Cardiac muscle cell (in vitro differentiated cells and primary cell): ENCODE measurements at places on chromosomes 5 and 9. TPM values are rescaled to one million over a fixed set of nuclear protein-coding genes. Genes with fewer than 3 reads are reported as not detected.
A peak's percentile ranks its signal among the peaks of the same experiment; 100 is the strongest.

DNA sequence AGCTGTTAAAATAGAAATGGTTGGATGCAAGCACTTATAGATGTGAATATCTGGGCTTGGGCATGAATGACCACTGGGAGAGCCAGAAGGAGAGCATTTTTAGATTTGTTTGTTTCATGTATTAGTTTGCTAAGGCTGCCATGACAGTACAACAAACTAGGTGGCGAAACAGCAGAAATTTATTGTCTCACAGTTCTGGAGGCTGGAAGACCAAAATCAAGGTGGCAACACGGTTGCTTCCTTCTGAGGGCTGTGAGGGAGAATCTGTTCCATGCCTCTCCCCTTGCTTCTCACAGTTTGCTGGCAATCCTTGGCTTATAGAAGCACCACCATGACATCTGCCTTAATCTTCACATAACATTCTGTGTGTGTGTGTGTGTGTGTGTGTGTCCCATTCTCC is 20.2 kb upstream of the CDC23 start:
- DNase-seq: no peak
- H3K27me3 ChIP-seq: no peaks in the 10 kb centered on the region
- H3K36me3 ChIP-seq: no peaks in the 10 kb centered on the region
- no peak overlapping the region for H3K27ac ChIP-seq
- no peak overlapping the region for H3K4me3 ChIP-seq
- no peaks in the 10 kb centered on the region for H3K4me1 ChIP-seq

- peaks cover 44% of the 10 kb centered on the region for H3K27me3 ChIP-seq
- H3K4me3 ChIP-seq: no peak overlapping the region
- H3K36me3 ChIP-seq: no peaks in the 10 kb centered on the region
- no peak overlapping the region for H3K27ac ChIP-seq
Measured at GRCh38 chr9:84101964-84102632, 121.5 kb downstream of the RMI1 start.

- no peaks in the 10 kb centered on the region for H3K36me3 ChIP-seq
- no peaks in the 10 kb centered on the region for H3K4me1 ChIP-seq
- peaks cover 12% of the 10 kb centered on the region for H3K27me3 ChIP-seq
- no peak overlapping the region for H3K4me3 ChIP-seq
Measured at GRCh38 chr9:36924071-36924470, 110.0 kb downstream of the PAX5 start.

DNA sequence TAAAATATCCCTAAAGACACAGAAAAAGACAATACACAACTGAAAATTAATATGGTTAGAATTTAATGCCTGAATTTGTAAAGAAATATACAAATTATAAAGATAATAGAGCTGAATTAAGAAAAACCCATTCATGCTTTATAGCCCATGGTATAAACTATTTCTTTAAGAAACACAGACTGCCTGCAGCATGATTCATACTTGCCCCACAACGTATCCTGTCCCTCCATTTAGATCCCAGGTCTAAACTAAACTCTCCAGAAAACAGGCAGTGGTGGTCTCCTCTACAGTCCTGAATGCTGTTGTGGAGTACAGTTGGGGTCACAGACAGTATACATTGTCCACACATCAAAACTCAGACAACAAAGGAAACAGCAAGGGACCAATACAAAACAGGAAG is 24.8 kb downstream of the IL6ST start:
- H3K27ac ChIP-seq: no peak overlapping the region
- DNase-seq: peak; percentile 35
- H3K4me3 ChIP-seq: no peak overlapping the region
- no peaks in the 10 kb centered on the region for H3K27me3 ChIP-seq
- no peaks in the 10 kb centered on the region for H3K4me1 ChIP-seq

GRCh38 chr9:110213413-110214044 is 5.6 kb upstream of the C9orf152 start:
- H3K27ac ChIP-seq: no peak overlapping the region
- no peaks in the 10 kb centered on the region for H3K36me3 ChIP-seq
- H3K4me3 ChIP-seq: no peak overlapping the region
- DNase-seq: no peak

- DNase-seq: no peak
- H3K27ac ChIP-seq: no peak overlapping the region
- no peaks in the 10 kb centered on the region for H3K4me1 ChIP-seq
- no peaks in the 10 kb centered on the region for H3K27me3 ChIP-seq
Measured at GRCh38 chr5:30874241-30875034, 319.0 kb upstream of the CDH6 start.

DNA sequence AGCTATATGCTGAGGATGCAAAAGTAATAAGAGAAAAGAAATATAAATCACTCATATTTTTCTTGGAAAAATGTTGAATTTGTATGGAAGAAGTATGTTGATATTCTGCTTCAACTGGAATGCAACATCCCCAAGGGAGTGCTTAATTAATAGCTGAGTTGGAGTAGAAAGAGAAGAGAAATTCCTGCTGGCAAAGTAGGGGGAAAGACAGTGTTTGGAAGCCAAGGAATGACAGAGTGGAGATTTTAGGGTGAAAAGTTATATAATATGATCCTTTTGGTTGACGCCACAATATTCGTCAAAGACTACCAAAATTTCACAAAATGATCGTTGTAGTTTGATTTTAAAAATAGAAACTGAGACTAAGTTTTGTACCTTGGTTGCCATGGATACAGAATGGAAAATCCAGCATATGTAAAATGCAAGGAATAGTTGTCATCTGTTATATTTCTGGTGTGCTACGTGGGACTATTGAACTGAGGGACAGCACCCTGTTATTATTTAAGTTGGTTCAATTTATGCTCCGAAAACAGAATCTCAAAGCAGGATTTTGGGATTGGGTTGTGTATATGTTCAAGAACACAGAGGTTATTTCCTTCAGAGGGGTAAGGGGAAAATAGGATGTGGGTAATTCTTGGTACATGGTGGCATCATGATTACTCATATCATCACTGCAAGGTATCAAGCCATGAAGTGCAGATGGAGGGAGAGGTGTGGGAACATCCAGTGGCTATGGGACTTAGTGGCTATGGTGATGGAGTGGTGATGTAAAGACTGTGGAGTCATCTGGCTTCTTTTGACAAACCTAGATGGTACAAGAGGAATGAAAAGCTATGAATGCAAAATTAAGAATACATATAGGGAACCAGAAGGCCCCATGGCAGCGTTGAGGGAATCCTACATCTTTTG is 61.0 kb downstream of the SUB1 start:
- no peaks in the 10 kb centered on the region for H3K27me3 ChIP-seq
- H3K4me3 ChIP-seq: no peak overlapping the region
- no peaks in the 10 kb centered on the region for H3K4me1 ChIP-seq
- no peak for DNase-seq
- H3K36me3 ChIP-seq: no peaks in the 10 kb centered on the region
- no peak overlapping the region for H3K27ac ChIP-seq

GRCh38 chr5:100864931-100865330 is 38.2 kb downstream of the ST8SIA4 start:
- no peak overlapping the region for H3K4me3 ChIP-seq
- no peaks in the 10 kb centered on the region for H3K4me1 ChIP-seq
- H3K36me3 ChIP-seq: no peaks in the 10 kb centered on the region
- no peak overlapping the region for H3K27ac ChIP-seq
- H3K27me3 ChIP-seq: no peaks in the 10 kb centered on the region
- DNase-seq: no peak

DNA sequence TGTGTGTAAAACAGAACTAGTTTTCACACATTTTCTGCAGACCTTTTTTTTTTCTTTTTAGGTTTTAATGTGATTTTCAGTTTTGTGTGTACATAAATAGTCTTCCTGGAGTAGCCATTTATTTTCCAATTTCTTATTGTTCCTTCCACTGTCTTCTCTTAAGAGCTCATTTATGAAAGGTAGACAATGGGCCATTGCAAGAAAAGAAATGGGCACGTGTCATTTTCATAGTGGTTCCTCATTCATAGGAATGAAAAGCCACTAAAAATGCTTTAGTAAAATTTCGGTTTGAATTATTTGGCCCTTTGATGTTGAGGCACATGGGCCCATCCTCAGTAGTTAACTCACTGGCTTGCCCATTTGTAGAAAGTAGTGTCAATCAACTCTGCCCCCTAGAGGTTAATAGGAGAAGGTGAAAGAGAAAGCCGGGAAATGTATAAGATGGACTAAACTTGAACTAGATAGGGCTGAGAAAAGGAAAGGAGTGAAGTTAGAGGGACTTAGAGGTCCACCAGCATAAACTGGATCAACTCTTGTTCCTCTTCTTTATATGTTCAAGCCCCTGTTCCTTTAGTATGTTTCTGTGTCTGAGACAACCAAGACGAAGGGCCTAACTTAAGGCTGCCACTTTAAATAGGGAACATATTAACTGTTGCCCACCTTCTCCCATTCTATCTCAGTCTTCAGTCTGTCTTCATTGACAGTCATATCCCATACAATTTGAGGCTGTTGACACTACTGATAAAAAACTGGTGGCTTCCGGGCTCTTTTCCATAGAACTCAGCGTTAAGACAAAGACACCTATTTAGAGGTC is 72.6 kb downstream of the SMARCA2 start:
- peaks cover 2% of the 10 kb centered on the region for H3K36me3 ChIP-seq
- H3K4me3 ChIP-seq: no peak overlapping the region
- H3K4me1 ChIP-seq: no peaks in the 10 kb centered on the region
- H3K27me3 ChIP-seq: no peaks in the 10 kb centered on the region
- H3K27ac ChIP-seq: no peak overlapping the region
- peak; percentile 36 for DNase-seq

- H3K36me3 ChIP-seq: no peaks in the 10 kb centered on the region
- no peaks in the 10 kb centered on the region for H3K27me3 ChIP-seq
- DNase-seq: no peak
Measured at GRCh38 chr5:129748913-129749880, 1.3 kb downstream of the MINAR2 start.

DNA sequence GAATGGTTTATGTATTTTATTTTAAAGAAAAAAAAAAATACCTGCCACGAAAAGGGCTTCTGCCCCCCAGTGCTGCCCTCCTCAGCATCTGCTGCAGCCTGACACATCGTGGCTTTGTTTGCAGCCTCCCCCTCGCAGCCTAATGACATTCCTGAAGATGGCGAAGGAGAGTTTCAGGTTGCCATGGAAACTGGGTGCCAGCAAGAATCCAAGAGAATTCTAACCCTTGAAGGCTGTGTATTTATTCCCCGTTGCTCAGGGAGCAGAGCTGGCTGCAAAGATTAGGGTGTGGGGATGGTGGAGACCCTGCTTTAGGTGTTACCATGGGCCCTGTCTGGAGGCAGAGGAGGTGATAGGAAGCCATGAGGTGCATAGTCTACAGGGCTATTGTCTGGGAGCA is 126.6 kb downstream of the NSG2 start:
- no peaks in the 10 kb centered on the region for H3K4me1 ChIP-seq
- no peak for DNase-seq
- H3K4me3 ChIP-seq: no peak overlapping the region
- H3K36me3 ChIP-seq: no peaks in the 10 kb centered on the region
- no peaks in the 10 kb centered on the region for H3K27me3 ChIP-seq
- H3K27ac ChIP-seq: no peak overlapping the region

GRCh38 chr5:150624334-150625163 is 15.9 kb upstream of the SYNPO start:
- H3K36me3 ChIP-seq: no peaks in the 10 kb centered on the region
- peak; percentile 55 for DNase-seq

DNA sequence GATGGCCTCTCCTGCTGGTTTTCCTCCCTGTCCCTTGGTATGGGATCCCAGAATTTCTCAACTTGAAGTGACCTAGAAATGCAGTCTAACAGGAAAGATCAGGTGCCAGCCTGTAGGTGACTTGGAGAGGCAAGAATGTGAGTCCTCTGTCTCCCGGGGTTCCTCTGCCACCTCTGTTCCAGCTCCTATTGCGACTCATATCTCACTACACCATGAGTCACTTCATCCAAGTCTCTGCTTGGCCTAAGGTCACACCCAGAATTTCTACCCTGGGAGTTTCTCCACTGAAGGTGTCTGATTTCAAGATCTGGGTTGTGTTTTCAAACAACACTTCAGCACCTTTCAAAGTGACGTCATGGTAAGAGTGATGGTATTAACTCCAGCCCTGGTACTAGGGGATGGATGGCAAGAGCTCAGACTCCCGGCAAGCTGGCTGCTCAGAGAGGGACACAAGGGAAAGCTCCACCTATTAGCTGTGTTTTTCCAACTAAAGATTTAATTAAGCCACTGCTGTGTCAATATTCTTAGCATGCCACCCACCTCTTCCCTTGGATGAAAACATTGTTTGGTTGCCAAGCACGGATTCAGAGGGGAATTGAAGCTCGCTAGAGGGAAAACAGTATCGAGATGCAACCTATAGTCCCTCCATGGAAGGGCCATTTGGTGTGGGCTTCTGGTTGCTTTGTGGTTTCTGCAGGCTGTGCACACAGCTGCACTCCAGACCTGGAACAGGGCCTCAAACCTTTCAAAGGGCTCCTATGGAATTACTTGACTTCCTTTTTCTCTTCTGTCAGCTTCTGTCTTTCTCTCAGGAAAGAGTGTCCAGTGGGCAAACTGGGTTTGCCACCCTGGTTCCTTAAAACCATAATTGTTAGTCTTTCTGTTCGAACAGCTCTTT is 205.7 kb downstream of the GAS1 start:
- peak; percentile 65 for DNase-seq
- H3K4me3 ChIP-seq: no peak overlapping the region
- peaks cover 17% of the 10 kb centered on the region for H3K4me1 ChIP-seq
- H3K27me3 ChIP-seq: no peaks in the 10 kb centered on the region
- H3K27ac ChIP-seq: peak overlapping the region; percentile 77

SLC34A3 gene
- polyA plus RNA-seq: 0.24 TPM in 1 of 2 replicates, not detected in the other

SPINK6 gene
- not detected in 2 replicates for polyA plus RNA-seq

SH3GL2 gene
- polyA plus RNA-seq: not detected in 2 replicates

CERCAM gene
- polyA plus RNA-seq: 38.6 and 58.1 TPM in 2 replicates

PFN3 gene
- polyA plus RNA-seq: not detected in 2 replicates

KIF24 gene
- polyA plus RNA-seq: 1.6 and 2.1 TPM in 2 replicates

SLC34A1 gene
- polyA plus RNA-seq: not detected in 2 replicates

SLC45A2 gene
- 0.32 TPM in 1 of 2 replicates, not detected in the other for polyA plus RNA-seq

SEMA6A gene
- polyA plus RNA-seq: 13.2 and 13.7 TPM in 2 replicates

PCDHB13 gene
- 1.3 and 3.1 TPM in 2 replicates for polyA plus RNA-seq

PCDHGA9 gene
- 0.04 and 0.70 TPM in 2 replicates for polyA plus RNA-seq

GFI1B gene
- not detected in 2 replicates for polyA plus RNA-seq

DRD1 gene
- 0.96 and 4.0 TPM in 2 replicates for polyA plus RNA-seq
